ENCODE measurements at places on chromosomes 11 and 22.

DNA sequence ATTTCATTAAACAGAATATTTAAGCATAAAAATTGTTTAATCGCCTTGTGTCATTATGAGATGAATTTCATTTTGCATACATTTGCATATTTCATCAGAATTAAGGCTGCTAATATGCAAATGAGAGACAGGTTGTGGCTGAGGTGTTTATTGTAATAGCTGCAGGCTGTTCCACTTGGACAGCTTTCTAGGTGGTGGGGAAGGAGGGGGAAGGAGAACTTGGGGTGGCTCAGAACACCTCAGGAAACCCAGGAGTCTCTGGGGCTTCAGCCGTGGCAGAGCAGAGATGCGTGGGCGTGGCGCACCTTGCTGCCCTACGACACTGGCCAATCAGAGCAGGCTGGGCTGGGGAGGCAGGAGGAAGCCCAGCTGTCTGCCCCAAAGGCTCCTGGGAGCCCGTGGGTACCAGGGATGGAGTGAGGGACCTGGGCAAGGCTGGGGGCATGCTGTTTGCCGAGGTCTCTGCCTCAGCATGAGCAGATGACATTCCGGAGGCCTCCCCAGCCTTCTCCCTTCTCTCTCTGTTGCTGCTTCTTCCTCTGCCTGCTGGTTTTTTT lies 542.9 kb downstream of the MN1 start:
- DNase-seq = no peak

DNA sequence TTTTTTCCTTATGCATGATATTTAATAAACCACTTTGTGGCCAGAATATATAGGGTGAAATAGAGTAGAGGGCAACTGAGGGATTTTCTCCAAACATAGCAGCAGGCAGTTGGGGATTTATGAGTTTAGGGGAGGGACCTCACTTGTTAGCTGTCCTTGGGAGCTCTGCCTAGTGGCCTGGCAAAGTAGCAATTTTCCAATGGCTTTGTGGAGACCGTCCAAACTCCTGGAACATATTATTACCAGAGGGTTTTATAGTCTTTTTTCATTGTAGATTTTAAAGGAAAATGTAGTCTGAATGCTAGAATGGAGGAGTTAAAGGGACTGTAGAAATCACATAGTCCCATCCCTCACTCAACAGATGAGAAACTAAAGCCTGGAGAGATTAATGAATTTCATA lies 32.3 kb downstream of the AMOTL1 start:
- DNase-seq = no peak

- DNase-seq = no peak
These were observed 76.3 kb downstream of the CYB5R2 start for GRCh38 chr11:7596975-7597391.

DNA sequence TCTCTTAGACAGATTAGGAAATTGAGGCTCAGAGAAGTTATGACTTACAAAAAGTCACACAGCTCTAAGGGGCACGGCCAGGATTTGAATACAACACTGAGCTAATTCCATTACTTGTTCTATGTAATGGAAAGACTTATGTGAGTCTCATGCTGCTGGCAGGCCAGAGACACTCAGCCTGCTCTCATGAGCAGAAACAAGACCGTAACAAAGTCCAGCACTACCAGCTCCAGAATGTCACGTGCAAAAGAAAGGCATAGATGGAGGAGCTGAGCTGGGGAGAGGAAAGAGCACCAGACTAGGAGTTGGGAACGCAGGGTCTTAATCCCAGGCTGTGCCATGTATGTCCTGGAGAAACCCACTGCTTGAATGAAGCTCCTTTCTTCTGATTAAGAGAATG lies 1.8 kb downstream of the CHRDL2 start:
- DNase-seq = no peak

DNA sequence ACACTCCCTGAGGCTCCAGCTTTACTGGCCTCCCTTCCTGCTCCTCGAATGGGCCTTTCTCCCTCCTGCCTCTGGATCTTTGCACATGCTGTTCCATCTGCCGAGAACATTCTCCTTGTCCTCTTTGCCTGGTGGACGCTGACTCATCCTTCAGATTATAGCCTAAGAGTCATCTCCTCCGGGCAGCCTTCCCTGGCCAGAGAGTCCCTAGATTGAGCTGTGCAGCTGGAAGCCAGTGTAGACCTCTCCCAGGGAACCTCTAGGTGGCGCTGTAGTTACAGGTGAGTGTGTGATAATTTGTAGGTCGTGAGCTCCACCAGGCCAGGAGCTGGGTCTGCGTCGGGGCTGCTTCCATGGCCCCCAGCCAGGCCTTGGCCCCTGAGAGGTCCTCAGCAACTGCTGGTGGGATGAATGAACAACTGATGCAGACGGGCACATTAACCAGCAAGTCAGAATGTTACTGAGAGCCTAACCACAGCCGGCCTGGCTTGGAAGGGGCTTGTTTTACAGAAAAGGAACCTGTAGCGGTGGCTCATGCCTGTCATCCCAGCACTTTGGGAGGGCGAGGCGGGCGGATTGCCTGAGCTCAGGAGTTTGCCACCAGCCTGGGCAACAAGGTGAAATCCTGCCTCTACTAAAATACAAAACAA lies 8.7 kb downstream of the PNPLA5 start:
- peak; percentile 43 for DNase-seq

DNA sequence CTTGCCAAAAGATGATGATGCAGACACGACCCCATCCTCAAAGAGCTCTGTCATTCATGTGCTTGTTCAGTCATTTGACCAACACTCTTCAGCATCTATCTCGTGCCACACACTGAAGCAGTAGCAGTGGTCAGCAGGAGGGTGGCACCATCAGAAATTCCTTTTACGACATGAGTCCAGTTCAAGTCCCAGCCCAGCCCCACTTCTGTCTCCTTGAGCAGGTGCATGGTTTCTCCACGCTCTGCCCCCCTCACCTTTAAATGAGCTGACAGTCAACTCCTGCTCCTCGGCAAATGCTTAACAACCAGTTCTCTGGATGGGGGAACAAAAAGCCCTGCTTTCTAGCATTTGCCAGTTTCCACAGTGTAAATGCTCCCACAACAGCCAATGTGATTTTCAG lies 60.9 kb downstream of the SYN3 start:
- DNase-seq = no peak

- DNase-seq = no peak
These were observed 17.7 kb downstream of the NAV2 start for GRCh38 chr11:19730373-19730772.

- DNase-seq = no peak
These were observed 24.0 kb downstream of the TNKS1BP1 start for GRCh38 chr11:57300785-57301184.

- peak; percentile 35 for DNase-seq
These were observed 59.0 kb downstream of the CEP57 start for GRCh38 chr11:95849087-95849825.

DNA sequence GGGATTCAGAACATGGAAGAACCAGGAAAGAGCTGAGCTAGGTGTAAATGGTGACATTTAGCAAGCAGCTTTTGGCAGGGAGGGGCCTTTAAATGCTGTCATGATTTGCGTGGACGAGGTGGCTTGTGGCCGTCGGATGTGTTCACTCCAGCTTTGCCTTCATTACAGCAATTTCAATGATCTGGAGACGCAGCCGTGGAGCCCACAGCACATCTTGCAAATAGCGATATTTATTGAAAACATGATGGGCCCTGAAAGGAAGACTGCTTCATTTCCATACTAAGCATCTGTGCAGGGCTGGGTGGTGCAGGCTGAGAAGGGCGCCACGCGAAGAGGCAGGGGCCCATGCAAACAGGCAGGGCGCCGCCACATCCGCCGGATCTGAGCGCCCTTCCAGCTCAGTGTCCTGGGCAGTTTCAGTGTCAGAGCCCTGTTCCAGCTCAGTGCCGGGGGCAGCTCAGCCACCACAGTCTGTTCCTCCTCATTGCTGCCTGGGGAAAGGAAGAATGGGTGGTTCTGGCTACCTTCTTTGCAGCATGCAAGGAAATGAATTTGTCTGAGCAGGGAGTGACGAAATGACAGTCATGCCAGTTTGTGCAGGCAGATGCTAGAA lies 111.1 kb upstream of the TTC12 start:
- DNase-seq = no peak

DNA sequence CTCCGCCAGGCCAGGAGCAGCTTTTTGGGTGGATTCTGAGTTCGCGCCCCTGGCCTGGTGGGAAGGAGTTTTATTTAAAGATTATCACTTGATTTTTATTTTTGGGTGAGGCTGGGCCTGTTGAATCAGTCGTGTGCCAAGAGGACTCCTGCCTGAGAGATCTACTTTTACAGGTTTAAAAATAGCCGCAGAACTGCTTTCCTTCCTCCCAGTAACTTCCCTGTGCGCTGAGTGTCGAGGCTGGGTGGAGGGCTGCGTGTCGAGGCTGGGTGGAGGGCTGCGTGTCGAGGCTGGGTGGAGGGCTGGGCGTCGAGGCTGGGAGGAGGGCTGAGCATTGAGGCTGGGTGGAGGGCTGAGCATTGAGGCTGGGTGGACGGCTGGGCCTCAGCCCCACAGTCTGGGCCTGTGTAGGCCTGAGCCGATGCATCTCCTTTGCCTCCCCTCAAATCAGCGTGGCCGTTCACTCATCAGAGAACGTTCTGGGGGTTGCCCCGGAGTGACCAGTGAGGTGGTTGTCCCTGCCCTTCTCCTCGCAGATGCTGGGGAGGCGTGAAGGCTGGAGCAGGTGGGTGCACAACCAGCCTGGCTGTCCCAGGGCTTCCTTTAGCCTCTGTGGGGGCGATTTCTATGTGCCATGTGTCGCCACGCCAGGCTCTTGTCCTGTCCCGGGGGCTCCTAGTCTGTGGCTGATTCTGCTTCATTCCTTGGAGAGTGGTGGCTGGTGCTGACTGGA lies 30.1 kb downstream of the GRAMD4 start:
- DNase-seq = no peak

DNA sequence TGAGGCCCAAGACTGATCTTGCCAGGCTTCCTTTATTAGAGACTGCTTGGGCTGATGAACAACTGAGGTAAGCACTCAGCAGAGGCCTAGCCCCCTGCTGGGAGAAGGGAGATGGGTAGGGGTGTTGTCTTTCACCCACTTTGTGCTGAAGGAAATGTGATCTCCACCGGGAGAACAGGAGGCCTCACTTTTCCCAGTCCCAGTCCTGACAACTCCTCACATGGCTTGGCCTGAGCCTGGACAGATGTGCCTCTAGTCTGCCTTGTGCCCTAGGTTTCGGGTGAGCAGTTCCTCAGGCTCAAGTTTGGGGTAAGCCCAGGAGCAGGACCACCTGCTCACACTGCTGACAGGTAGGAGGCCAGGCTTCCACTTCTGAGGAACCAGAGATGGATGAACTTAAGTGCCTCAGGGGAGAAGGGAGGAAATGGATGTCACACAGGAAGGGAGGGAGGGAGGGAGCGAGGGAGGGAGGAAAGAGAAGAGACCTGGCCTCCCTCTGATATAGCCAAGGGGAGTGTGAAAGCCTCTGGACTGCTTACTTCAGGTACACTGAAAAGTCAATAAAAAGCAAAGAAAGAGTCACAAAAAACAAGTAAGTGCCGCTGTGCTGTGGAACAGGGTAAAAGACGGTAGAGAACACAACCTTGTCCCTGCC lies 8.1 kb downstream of the CLPB start:
- DNase-seq = no peak

- DNase-seq = no peak
These were observed 29.1 kb downstream of the CSF2RB start for GRCh38 chr22:36942556-36942955.

DNA sequence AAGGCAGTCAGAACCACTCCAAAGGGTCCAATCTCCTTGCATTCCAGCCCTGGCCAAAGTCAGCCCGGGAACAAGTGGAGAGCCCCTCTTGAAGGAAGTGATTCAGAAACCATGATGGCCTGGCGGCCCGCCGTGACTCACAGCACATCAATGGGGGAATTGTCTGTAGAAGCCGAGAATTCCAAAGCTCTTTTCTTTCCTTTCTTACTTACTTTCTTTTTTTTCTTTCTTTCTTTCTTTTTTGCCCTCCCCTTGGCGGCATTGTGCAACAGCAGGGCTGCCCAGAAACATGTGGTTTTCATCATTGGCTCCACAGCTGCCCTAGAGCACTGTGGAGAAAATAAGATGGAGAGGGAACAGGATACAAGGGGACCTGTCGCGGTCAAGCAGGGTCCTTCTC lies 140.2 kb upstream of the TIMP3 start:
- DNase-seq = no peak

GRCh38 chr11:793556-793955 lies 3.7 kb upstream of the CEND1 start:
- DNase-seq = no peak

DNA sequence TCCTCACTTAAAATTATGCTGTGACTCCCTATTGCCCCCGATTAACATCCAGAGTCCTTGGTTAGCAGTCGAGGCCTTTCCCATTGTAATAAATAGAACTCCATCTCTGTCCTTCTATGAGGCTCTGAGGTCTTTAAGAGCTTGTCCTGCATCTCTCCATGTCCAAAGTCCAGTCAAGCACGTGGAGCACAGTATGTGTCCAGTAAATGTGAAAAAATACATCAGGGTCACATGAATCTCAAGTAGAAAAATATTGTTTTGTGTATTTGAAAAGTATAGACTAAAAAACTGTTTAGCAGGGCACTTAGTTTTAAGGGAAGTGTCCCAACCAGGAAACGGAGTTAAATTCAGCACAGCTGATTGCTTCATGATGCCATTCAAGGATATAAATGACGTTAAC lies 298.8 kb upstream of the TENM4 start:
- DNase-seq = no peak

DNA sequence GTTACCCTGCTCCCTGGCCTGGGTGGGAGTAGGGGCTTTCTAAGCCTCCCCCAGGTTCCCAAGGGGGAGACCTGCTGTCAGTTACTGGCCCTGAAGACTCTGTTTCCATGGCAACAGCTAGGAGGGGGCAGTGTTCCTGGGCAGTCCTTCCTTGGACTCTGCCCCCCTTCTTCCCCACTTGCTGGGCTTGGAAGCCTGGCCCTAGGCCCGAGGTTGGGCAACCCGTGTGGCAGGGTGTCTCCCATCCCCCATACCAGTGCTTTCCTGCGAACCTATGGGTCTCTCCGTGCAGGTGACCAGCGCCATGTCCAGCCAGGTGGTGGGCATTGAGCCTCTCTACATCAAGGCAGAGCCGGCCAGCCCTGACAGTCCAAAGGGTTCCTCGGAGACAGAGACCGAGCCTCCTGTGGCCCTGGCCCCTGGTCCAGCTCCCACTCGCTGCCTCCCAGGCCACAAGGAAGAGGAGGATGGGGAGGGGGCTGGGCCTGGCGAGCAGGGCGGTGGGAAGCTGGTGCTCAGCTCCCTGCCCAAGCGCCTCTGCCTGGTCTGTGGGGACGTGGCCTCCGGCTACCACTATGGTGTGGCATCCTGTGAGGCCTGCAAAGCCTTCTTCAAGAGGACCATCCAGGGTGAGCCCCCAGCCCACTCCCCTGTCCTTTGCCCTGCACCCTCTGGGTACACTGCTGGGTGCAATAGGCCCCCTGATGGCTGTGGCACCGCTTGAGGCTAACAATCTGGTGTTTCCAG lies 1.7 kb downstream of the ESRRA start:
- no peak for DNase-seq

- no peak for DNase-seq
These were observed 53.6 kb downstream of the CECR2 start for GRCh38 chr22:17422736-17423343.

Measured in activated CD4-positive, alpha-beta T cell treated with anti-CD3 and anti-CD28 coated beads for 4 hours (primary cell).